ELR (cell line): ENCODE measurements at places on chromosomes 5 and 9.
A peak's percentile ranks its signal among the peaks of the same experiment; 100 is the strongest.

- no peak for DNase-seq
Measured at GRCh38 chr9:123269281-123269680, 895 bp upstream of the STRBP start.

- no peak for DNase-seq
Measured at GRCh38 chr9:23825700-23826099, 340 bp downstream of the ELAVL2 start.

GRCh38 chr5:36462295-36463021 is 143.9 kb upstream of the SLC1A3 start:
- DNase-seq: peak; percentile 15

- no peak for DNase-seq
Measured at GRCh38 chr5:79505138-79505537, 8.8 kb downstream of the HOMER1 start.

- DNase-seq: peak; percentile 28
Measured at GRCh38 chr5:52007230-52007858, 624.1 kb downstream of the ISL1 start.

GRCh38 chr5:164354139-164354751 is 848.8 kb downstream of the MAT2B start:
- DNase-seq: no peak

GRCh38 chr5:142186857-142187594 is 78.4 kb downstream of the NDFIP1 start:
- DNase-seq: no peak

DNA sequence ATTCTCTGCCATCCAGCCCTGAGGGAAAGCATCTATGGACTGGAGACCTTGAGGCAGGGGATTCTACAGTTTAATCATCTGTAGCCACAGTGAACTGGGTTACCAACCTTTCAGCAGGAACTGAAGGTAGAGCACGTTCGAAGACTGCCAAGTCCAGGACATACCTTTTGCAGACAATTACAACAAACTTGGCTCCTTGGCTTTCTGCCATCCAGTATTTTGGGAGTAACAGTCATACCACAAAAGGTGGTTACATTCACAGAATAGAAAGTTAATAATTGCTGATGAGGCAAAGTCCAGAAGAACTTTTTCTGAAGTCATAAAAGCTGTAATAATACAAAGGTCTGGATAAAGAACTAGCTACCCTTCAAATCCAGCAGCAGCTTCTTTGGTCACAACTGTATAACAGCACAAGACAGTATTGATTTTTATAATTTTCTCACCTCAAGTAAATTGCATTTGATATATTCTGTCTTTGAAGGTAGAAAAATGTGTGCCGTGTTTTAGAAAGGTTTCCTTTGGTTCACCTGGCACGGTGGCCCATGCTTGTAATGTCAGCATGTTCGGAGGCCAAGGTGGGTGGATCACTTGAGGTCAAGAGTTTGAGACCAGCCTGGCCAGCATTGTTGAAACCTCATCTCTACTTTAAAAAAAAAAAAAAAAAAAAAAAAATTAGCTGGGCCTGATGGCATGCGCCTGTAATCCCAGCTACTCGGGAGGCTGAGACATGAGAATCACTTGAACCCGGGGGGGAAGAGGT is 236.6 kb downstream of the NR3C1 start:
- no peak for DNase-seq

- DNase-seq: no peak
Measured at GRCh38 chr5:38891563-38891962, 45.8 kb downstream of the OSMR start.

GRCh38 chr9:128161215-128161902 is 1.3 kb downstream of the BBLN start:
- DNase-seq: no peak

DNA sequence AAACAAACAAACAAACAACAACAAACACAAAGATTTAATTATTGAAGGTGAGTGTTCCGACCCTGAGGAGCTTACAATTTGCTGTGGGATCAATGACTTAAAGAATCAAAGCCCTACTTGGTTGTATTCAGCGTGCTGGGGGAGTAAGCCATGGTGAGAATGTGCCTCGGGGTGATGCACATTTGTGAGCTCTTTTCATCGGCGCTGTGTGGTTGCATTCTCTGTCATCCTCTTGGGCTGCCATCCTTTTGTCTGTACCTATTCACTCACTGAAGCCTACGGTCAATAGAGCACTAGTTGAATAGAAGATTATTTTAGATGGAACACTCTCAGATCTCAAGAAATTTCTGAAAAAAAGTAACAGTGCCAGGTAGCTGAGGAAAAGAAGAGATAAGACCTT is 203.9 kb downstream of the CTNND2 start:
- no peak for DNase-seq
